Liver (tissue), 10 donors: ENCODE measurements at places on chromosomes 7 and 10. TPM values are rescaled to one million over a fixed set of nuclear protein-coding genes. Genes with fewer than 3 reads are reported as not detected.

DNA sequence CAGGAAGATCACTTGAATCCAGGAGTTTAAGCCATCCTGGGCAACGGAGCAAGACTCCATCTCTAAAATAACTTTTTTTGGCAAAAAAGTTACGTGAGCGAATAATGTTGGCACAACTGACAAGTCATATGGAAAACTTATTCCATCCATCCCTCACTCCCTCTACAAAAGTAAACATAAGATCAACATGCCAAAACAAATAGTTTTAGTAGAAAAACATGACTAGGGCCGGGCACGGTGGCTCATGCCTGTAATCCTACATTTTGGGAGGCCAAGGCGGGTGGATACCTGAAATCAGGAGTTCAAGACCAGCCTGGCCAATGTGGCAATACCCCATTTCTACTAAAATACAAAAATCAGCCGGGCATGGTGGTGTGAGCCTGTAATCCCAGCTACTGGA, 25.6 kb downstream of the SLC25A16 start:
- H3K4me3 ChIP-seq: no peak overlapping the region
- H3K27me3 ChIP-seq: no peaks in the 10 kb centered on the region
- peaks cover 24% of the 10 kb centered on the region for H3K36me3 ChIP-seq
- no peak overlapping the region for H3K27ac ChIP-seq

DNA sequence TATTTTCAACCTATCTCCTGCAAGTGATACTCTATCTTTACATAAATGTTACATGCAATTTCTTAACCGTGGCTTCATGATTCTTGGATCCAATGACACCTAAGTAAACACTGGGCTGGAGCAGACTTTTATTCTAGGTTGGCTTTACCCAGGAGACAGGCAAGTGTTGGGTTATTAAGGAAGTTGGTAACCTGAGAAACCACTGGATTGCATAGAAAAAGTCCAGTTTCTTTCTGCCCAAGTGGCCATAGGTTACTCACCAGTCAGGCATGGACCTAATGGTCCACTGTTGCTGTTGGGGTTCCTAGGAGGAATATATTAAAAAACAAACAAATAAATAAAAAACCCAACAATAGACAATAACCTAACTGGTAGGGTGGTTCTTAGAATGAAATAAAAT, 112.8 kb downstream of the SEMA3D start:
- H3K27ac ChIP-seq: no peak overlapping the region
- no peak overlapping the region for H3K4me3 ChIP-seq
- H3K27me3 ChIP-seq: no peaks in the 10 kb centered on the region
- DNase-seq: no peak
- no peaks in the 10 kb centered on the region for H3K36me3 ChIP-seq

DNA sequence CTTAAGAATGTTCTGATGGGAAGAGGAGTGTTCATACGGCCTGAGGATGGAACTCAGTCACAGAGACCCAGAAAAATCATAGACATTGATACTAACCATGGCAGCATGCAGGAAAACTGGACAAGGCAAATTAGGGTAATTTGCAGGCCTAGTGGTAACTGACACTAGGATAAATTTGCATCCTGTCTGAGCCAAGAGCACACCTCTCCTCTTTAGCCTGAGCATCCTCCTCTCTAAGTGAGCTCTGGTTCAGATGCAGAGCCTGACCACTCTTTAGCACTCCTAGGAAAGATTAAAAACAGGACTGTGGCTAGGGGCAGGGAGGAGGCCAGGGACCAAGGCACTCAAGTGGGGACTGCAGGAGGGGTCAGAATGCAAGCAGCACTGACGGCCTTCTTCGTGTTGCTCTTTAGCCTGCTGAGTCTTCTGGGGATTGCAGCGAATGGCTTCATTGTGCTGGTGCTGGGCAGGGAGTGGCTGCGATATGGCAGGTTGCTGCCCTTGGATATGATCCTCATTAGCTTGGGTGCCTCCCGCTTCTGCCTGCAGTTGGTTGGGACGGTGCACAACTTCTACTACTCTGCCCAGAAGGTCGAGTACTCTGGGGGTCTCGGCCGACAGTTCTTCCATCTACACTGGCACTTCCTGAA, at the start of gene TAS2R41:
Gene TAS2R41 (plus strand): TSS at position 373 of the 650 bp plus-strand sequence. CDS start 0 bp downstream, at position 373.
- H3K27ac ChIP-seq: no peak within 1 kb of the TSS
- H3K4me1 ChIP-seq: no peaks in the 10 kb centered on the region
- no peaks in the 10 kb centered on the region for H3K36me3 ChIP-seq
- no peaks in the 10 kb centered on the region for H3K27me3 ChIP-seq
- no peak for DNase-seq

GRCh38 chr7:101179713-101180112, 380 bp downstream of the NAT16 start:
- no peaks in the 10 kb centered on the region for H3K27me3 ChIP-seq
- DNase-seq: no peak
- H3K4me3 ChIP-seq: no peak overlapping the region
- H3K36me3 ChIP-seq: no peaks in the 10 kb centered on the region

- H3K4me3 ChIP-seq: no peak overlapping the region
- H3K27me3 ChIP-seq: no peaks in the 10 kb centered on the region
Measured at GRCh38 chr10:100222529-100222928, 6.9 kb downstream of the CHUK start.

- no peaks in the 10 kb centered on the region for H3K4me1 ChIP-seq
- no peak for DNase-seq
- H3K36me3 ChIP-seq: no peaks in the 10 kb centered on the region
- H3K27ac ChIP-seq: no peak overlapping the region
- no peaks in the 10 kb centered on the region for H3K27me3 ChIP-seq
Measured at GRCh38 chr10:112966194-112966855, 16.3 kb downstream of the TCF7L2 start.

GRCh38 chr10:129628823-129629222, 161.8 kb downstream of the MGMT start:
- no peaks in the 10 kb centered on the region for H3K36me3 ChIP-seq
- no peaks in the 10 kb centered on the region for H3K4me1 ChIP-seq
- no peak overlapping the region for H3K27ac ChIP-seq
- H3K4me3 ChIP-seq: no peak overlapping the region
- no peaks in the 10 kb centered on the region for H3K27me3 ChIP-seq

GRCh38 chr10:119313644-119314043, 106.3 kb downstream of the GRK5 start:
- H3K4me3 ChIP-seq: no peak overlapping the region
- no peak for DNase-seq
- H3K27me3 ChIP-seq: no peaks in the 10 kb centered on the region
- no peaks in the 10 kb centered on the region for H3K36me3 ChIP-seq
- H3K27ac ChIP-seq: peak overlapping the region; percentile 32
- peaks cover 14% of the 10 kb centered on the region for H3K4me1 ChIP-seq

- peak overlapping the region; percentile 41 for H3K4me3 ChIP-seq
- peaks cover 3% of the 10 kb centered on the region for H3K36me3 ChIP-seq
- H3K4me1 ChIP-seq: peaks cover 24% of the 10 kb centered on the region
- DNase-seq: no peak
Measured at GRCh38 chr7:130112093-130112492, 41.8 kb downstream of the KLHDC10 start.

- no peak for DNase-seq
- no peaks in the 10 kb centered on the region for H3K4me1 ChIP-seq
- no peaks in the 10 kb centered on the region for H3K36me3 ChIP-seq
- H3K27ac ChIP-seq: no peak overlapping the region
Measured at GRCh38 chr10:49300140-49300974, 1.4 kb downstream of the C10orf71 start.

DNA sequence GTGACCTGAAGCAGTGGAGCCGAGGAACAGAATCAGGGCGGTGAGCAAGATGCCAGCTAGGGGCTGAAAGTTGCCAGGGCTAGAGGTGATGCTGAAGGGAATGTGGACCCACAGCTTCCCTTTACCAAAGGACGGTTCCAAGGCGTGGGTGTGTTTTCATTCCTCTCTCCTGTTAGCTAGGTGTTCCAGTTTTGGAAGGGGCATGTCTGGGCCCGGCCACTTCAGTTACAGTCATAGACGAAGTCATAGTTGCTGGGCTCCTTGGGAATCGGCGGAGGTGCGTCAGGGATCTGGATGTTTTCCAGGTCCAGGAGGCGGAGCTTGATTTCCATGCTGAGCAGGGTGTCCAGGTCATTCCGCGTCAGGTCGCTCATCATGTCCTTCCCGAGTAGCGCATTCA, 131.0 kb upstream of the AOAH start:
- no peak overlapping the region for H3K4me3 ChIP-seq
- no peaks in the 10 kb centered on the region for H3K27me3 ChIP-seq
- H3K27ac ChIP-seq: no peak overlapping the region

DNA sequence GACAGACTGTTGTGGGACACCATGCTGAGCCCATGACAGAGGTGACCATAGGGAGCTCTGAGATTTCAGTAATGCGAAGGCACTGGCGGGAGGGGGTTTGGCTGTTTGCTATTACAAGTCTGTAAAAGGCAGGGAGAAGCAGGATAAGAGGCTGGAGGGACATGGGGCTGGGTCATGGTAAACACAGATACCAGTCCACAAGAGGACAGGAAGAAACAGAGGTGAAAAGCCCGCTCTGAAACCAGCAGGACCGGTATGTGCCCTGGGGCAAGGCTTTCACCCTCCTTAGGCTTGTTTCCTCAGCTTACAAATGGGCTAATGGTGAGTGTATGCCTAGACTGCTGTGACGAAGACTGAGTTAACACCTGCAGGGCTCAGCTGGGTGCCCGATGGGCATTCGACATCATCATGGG, 34.1 kb downstream of the ANXA11 start:
- no peaks in the 10 kb centered on the region for H3K4me1 ChIP-seq
- no peaks in the 10 kb centered on the region for H3K27me3 ChIP-seq

GRCh38 chr10:84117686-84118394, 21.5 kb upstream of the GHITM start:
- no peak for DNase-seq
- no peaks in the 10 kb centered on the region for H3K4me1 ChIP-seq
- no peaks in the 10 kb centered on the region for H3K36me3 ChIP-seq

GRCh38 chr7:36708767-36709166, 15.5 kb downstream of the AOAH start:
- no peak overlapping the region for H3K27ac ChIP-seq
- no peaks in the 10 kb centered on the region for H3K27me3 ChIP-seq
- no peak for DNase-seq
- no peaks in the 10 kb centered on the region for H3K36me3 ChIP-seq
- no peaks in the 10 kb centered on the region for H3K4me1 ChIP-seq

GRCh38 chr7:24395512-24395911, 111.5 kb downstream of the NPY start:
- H3K4me1 ChIP-seq: no peaks in the 10 kb centered on the region
- no peaks in the 10 kb centered on the region for H3K27me3 ChIP-seq
- no peak overlapping the region for H3K4me3 ChIP-seq

- H3K4me3 ChIP-seq: no peak overlapping the region
- peak overlapping the region; percentile 19 for H3K27ac ChIP-seq
- peaks cover 14% of the 10 kb centered on the region for H3K4me1 ChIP-seq
- no peaks in the 10 kb centered on the region for H3K27me3 ChIP-seq
Measured at GRCh38 chr7:135970682-135971365, 6.3 kb downstream of the MTPN start.

DNA sequence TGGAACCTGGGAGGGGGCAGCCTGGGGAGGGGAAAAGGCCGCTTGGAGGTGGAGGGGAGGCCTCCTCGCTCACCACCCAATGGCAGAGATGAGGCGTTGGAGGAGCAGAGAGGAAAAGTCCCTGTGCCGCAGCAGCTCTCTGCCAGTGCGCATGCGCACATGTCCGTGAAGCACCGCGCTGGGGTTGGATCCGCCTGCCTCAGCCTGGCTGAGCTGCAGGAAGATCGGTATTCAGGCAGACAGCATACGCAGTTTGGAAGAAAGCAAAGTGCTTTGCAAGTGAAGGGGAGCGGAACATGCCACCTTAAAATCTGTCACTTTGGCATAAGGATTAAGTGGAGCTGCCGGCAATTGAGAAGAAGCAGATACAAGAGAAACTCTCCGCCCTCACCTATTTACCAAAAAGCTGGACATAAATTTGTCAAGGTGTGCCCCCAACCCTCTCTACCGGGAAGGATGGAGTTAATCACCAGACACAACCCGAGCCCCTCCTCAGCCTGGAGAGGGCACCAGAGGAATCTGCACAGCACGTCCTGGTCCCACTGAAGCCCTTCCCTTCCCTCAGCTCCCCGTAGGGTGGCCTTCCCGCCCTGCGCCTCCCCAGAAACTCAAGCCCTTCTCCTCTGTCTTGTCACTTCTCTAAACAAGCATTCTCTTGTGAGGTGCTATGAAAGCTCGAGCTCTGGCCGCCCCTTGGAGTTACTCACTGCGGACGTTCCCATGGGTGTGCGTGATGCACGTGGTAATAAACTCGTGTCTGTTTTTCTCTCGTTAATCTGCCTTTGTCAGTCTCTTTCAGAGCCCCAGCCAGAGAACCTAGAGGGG, 32.2 kb upstream of the TMEM72 start:
- no peak overlapping the region for H3K27ac ChIP-seq
- H3K4me3 ChIP-seq: peak overlapping the region; percentile 31
- DNase-seq: peak; percentile 70
- H3K27me3 ChIP-seq: no peaks in the 10 kb centered on the region
- peaks cover 10% of the 10 kb centered on the region for H3K4me1 ChIP-seq

GRCh38 chr10:119344381-119344780, 137.0 kb downstream of the GRK5 start:
- DNase-seq: no peak
- H3K4me3 ChIP-seq: no peak overlapping the region
- H3K36me3 ChIP-seq: no peaks in the 10 kb centered on the region
- H3K27me3 ChIP-seq: no peaks in the 10 kb centered on the region
- no peaks in the 10 kb centered on the region for H3K4me1 ChIP-seq

GRCh38 chr7:137836541-137836940, 10.2 kb downstream of the DGKI start:
- H3K27me3 ChIP-seq: no peaks in the 10 kb centered on the region
- DNase-seq: no peak
- no peak overlapping the region for H3K4me3 ChIP-seq
- no peak overlapping the region for H3K27ac ChIP-seq

DNA sequence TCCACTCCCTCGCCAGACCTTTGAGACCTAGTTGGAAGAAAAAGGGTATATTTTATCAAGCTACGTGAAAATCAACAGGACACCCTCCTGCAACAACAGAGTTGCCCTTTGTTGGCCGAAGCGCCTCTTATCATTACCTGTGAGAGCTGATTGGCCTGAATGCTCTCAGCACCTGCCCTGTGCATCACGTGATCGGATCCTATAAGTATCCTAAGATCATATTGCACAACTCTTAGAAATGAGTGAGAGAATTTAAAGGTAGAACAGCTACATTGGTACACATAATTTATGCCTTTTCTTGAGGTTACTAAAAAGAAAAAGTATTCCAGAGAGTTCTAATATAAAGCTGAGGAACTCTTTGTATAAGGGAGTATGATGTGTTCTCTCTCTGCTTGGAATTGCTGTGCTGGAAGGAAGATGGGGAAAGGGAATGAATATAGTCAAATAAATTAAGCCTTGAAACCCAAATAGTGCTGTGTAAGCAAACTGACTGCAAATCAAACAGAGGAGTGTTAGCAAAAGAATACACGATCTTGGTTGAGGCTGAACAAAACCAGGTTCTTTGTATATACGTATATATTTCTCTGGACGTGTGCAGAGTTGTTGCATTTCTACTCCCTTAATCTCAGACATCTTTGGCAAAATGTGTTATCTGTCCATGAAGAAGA, 69.3 kb downstream of the LRRC4 start:
- H3K36me3 ChIP-seq: peaks cover 6% of the 10 kb centered on the region
- H3K27me3 ChIP-seq: no peaks in the 10 kb centered on the region
- no peak for DNase-seq
- H3K4me1 ChIP-seq: no peaks in the 10 kb centered on the region

UCN3 gene
- total RNA-seq: not detected

HERC4 gene
- total RNA-seq: 20.5 TPM

NFKB2 gene
- total RNA-seq: 8.5 TPM

ZNF37A gene
- total RNA-seq: 5.2 TPM

TRPV6 gene
- total RNA-seq: not detected

ZNF775 gene
- 3.1 TPM for total RNA-seq

FAM13C gene
- total RNA-seq: 2.1 TPM

TAS2R3 gene
- 4.1 TPM for total RNA-seq

SPDYE5 gene
- not detected for total RNA-seq
